EH (cell line): ENCODE measurements at places on chromosomes 4 and X.

DNA sequence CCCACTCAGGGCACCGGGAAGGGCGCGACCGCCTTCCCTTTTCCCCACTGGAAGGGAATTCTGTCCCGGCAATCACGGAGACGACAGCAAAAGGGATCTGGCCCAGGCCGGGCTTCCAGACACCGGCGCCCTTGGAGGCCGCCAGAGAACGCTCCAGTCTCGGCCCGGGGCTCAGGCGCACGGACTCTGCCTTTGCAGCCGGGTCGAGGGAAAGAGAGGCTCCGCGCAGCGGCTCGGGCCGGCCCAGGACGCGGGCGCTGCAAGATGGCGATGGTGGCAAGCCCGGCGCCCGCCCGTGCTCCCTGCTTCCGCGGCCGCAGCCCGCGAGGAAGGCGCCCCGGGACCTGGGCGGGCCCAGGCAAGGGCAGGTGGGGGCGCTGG lies 1.1 kb downstream of the CTBP1 start:
- DNase-seq: no peak

DNA sequence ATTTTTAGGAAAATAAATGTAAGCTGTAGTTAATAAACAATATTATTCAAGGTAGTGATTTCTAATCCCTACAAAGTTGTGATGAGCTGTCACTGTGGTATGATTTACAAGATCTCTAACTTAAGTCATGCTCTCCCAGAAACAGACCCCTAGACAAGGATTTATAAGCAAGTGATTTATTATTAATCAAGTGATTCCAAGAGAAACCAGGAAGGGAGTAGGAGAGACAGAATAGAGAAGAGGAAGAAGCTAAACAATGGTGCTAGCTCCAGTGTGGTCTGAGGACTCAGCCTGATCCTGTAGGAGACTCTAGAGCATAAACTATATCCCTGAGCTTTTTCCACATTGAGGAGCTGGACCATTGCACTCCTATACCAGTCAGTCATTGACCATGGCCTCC lies 73.1 kb downstream of the SYTL5 start:
- DNase-seq: no peak

- no peak for DNase-seq
Observed at GRCh38 chrX:37697169-37697760, 11.7 kb downstream of the XK start.

- no peak for DNase-seq
Observed at GRCh38 chr4:5970381-5971077, 47.7 kb downstream of the C4orf50 start.

DNA sequence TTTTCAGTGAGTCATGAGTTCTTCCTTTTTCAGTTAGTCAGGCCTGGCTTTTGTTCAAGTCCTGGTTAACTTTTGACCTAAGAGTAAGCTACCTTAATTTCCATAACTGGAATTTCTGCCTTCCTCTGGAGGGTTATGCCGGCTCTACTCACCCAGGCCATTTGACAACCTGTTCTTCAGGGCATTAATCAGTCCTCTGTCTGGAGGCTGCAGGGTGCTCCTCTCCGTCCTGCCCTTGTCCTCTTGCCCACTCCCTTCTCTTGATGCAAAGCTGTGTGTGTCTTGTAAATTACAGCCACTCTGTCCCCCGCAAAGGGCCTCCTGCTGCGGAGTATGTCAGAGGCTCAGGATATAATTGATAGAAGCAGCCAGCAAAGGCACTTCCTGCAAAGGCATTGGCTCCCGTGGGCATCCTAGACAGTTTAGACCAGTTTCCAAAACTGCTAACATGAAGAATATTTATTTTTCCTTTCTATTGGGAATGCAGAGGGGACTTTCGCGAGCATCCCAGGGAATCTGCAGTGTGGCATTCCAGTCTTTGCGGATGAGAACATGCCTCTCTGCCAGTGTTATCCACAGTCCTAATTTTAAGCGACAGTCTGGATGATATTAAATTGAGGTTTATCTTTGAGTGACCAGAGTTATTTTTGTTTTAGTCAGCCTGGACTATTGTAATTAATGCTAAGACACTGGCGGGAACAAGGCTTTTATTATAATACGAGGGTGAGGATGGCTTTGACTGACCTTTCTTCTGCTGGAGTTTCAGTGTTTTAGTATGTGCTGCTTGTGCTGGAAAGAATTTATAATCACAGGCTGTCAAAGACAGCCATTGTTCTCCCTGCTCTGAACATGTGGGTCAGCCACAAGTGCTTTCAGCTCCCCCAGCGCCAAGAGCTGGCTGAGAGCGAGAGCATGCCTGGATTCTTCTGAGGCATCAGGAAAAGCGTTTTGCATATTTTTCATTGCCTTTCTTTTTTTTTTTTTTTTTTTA lies 74.2 kb downstream of the LIMCH1 start:
- peak; percentile 86 for DNase-seq

DNA sequence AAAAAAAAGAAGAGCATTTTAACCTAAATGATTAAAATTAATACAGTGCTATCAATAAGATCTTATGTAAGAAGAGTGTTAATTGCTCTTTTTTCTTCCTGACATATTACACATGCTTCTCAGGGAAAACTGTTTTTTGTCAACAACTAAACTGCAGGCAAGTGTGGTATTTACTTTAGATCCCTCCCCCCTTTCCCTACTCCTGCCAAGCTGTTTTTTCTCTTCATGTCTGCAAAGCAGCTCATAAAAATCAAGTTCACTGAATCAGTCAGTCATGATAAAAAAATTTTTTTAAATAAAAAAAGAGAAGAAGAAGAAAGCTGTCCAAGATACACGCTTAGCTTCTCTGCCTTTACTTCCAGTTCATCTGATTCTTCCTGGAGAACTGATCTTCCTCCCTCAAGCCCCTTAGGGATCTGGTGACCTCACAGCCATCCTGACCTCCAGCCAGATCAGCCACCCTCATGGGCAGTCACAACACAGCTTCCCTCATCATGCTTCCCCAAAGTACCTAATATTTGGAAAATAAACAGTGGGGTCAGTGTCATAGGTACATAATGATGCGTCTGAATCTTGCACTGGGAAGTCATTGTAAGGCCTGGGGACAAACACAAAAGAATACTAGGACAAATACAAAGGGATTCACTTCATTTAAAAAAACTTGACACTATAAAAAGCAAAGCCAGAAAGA lies 87.0 kb downstream of the ZNF827 start:
- peak; percentile 58 for DNase-seq

DNA sequence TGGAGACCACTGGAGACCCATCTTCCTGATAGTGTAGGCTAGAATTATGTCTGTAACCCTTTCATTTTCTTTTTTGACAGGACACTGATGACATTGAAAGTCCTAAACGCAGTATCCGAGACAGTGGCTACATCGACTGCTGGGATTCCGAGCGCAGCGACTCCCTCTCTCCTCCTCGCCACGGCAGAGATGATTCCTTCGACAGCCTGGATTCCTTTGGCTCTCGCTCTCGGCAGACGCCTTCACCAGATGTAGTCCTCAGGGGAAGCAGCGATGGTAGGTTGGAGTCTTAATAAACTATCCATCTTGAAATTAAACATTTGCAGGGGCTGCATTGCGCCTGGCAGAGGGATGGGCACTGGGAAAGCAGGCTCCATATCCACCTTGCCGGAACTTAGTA lies 75.4 kb downstream of the LIMCH1 start:
- DNase-seq: peak; percentile 54

- DNase-seq: no peak
Observed at GRCh38 chrX:31265383-31265782, 193.5 kb upstream of the FTHL17 start.

DNA sequence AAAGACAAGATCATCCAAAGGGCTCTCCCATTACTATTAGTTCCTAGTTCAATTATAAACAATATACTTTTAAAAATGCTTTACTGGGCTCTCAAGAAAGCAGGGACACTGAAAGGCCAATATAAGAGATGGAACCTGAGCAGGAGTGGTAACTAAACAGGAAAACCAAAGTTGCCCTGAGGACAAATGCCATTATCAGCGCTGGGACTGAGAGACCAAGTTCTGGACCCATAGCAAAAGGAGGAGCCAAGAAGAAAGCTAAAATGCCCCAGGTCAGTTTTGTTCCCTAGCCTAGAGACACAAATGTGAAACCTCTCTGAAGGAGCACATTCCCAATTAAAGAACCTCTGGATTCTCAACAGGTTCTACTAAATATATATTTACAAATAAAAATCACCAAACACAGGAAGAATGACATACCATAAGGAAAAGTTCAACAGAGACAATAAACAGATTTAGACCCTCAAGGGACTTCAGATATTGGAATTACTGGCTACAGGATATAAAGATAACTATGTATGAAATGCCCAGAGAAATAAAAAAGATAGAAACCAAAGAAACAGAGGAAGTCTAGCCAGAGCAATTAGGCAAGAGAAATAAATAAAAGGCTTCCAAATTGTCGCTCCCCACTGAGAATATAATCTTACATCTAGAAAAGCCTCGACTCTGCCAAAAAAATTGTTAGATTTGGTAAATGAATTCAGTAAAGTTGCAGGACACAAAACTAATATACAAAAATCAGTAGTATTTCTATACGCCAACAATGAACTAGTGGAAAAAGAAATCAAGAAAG lies 67.1 kb downstream of the KLHL8 start:
- DNase-seq: peak; percentile 10

- DNase-seq: no peak
Observed at GRCh38 chr4:44916411-44916810, 190.1 kb upstream of the GNPDA2 start.

DNA sequence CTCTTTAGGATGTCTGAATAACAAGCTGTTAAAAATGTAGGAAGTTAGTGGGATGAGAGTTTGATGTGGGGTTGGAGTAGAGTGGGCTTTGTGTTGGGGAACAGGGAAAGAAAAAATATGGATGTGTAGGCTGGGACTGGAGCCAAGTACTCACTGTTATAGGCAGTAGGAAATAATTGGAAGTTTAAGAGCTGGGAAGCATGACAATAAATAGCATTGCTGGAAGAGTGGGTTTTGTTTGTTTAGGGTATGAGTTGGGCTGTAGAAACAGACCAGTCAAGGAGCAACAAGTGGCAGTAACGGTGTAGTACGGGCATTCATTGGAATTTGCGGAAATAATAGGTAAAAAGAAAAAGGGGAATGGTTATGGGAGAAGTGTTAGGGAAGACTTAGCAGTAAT lies 81.6 kb downstream of the KDM6A start:
- peak; percentile 12 for DNase-seq

- DNase-seq: peak; percentile 88
Observed at GRCh38 chr4:123361195-123361861, 35.3 kb upstream of the SPRY1 start.
